ENCODE measurements at places on chromosomes 16 and 17.

DNA sequence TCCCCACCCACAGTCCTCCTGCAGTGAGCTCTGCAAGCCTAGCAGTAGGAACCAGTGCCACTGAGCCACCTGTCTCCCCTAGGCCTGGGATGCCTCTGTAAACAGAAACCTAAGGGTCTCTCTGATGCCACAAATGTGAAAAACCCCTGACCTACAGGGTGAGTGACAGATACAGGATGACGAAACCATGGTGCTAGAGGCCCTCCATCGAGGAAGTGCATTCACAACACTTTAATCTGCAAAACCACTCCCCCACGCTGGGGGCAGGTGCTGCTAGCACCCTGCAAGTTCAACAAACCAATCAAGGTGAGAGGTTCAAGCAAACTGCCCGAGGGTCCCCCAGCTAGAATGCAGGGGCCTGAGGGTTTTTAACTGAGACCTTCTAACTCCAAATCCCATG is 59.5 kb downstream of the CDYL2 start:
- no peak for DNase-seq

GRCh38 chr16:69131839-69132423 is 457 bp downstream of the CHTF8 start:
- DNase-seq: peak; percentile 60

DNA sequence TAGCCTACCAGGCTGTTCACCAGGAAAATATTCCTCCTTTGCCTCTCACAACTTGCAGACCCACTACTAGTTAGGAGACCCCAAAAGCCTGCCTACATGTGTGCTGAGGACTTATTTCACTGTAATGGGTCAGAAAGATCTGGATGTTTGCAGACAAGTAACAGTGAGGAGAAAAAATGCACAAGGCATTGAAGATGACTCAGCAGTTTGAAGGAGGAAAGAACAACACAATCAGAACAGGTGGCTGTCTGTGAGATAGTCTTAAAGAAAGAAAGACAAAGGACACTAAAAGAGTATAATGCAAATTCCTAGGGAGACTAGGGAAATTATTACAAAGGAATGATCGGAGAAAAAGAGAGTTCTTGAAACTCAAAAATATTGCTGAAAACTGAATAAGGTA is 69.0 kb downstream of the ANKFN1 start:
- no peak for DNase-seq

DNA sequence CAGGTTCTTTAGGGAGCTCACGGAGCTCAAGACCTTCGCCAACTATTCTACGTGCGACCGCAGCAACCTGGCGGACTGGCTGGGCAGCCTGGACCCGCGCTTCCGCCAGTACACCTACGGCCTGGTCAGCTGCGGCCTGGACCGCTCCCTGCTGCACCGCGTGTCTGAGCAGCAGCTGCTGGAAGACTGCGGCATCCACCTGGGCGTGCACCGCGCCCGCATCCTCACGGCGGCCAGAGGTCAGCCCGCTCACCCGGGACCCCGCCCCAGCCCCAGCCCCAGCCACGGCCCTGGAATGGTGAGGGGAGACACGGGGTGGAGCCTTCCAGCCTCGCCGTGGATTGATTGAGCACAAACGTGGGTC is 13.5 kb downstream of the SARM1 start:
- DNase-seq: no peak

DNA sequence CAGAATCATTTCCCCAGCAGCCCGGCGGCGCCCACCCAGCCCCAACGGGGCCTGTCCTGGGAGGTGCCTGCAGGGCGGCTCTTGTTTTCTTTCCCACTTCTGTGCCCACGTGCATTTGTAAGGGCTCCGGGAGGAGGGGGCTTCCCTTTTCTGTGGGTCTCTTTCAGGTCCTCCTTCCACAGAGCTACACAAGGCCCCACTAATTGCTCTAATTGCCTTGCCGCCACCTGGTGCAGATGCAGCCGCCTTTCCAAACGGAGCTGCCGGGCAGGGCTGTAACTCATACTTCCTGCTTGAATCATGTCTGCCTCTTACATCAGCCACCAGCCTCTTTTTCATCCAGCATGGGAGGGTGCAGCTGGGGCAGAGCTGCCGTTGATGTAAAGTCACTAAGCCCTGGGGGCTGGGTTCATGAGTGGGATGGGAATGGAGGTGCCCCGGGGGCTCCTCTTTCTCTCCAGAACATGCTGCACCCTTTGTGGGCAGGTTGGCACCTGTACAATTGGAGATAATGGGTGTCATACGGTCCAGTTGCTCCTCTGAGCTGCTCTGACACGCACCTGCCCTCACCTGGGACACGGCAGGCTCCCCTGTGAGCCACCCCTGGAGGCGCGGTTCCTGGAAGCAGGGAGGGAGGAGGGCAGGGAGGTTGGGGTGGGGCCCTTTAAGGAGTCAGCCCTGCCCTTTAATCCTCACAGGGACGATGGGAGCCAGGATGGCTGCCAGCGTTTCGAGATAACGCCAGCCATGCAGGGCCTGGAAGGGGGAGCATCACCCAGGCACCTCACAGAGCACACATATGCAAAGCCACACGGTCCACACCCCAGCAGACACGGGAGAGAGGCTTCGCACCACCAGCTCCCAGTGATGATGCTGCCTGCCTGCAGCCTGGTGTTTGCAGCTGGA is 41.1 kb upstream of the KLHDC4 start:
- peak; percentile 27 for DNase-seq

DNA sequence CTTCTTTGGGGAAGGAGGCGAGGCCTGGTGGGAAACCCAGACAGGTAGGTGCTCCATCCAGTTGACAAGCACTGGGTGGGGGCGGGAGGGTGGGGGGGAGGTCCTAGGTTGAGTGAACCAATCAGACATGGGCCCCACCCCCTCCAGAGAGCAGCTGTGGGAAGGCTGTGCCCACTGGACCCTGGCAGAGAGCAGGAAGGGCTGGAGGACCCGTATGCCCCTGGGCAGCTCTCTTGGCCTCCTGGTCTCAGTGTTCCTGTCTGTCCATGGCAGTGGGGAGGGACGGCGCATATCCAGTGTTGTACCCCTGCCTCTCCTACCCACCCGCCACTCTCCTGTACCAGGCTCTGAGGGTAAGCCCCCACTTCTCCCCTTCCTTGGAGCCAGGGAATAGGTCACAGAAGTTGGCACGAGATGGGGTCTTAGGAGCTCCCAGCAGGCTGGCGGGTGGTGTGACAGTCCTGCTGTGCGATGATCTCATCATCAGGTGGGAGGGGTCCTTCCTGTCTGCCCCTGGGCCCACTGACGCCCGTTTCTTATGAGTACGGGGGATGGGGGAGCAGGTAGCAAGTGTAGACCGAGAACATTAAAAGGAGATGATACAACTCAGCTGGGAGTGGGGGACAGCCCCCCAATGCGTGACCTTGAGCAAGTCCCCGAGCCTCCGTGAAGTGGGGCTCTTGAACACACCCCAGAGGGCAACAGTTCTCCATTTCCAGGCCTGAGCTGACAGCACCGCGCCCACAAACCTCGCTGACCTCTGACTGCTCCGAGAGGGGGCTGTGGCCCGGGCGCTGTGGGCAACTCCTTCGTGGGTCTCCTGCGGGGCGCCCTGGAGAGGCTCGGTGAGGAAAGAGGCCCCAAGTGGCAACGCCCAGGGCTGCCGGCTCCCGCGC is 1.2 kb upstream of the ZFPM1 start:
- no peak for DNase-seq

DNA sequence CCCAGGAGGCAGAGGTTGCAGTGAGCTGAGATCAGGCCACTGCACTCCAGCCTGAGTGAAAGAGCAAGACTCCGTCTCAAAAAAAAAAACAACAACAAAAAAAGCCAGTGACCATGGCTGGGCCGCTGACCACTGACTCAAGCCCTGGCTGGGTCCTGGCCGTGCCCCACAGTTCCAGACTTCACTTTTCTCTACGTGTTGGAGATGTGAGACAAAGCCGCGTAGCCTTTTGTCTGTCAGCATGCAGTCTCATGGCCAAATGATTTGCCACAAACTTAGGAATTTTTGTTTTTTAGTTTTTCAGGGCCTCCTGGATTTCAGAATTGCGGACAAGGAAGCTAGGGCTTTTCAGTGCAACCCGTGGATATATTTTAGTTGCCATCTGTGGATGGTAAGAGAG is 89.3 kb upstream of the CIBAR2 start:
- no peak for DNase-seq

DNA sequence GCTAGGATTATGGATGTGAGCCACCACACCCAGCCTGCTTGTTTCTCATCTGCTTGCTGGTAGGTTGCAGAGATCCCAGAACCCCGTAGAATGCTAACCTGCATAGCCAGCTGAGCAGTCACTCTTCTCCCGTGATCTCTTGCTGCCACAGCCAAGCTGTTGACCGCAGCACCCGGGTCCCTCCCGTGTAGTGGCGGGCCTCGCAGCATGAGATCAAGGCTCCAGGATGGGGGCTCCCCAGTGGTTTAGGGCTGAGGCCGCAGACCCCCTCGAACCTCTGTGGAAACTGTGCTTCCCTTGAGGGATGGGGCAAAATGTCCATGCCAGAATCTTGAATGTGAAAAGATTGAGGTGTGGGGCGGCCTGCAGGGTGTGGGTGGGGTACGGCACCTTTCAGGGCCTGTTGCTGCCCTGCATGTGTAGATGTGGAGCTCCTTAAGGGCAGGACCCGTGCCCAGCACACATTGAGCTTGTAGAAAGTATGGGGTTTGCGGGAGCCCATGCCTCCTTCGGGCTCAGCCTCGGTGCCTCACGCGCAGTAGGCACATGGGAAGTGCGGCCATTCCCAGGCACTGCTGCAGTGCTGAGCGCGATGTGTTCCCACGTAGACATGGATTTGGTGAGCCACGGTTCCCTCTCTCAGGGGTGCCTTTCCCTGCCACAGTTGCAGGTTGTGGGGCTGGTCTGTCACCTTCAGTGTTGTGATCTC is 99.9 kb downstream of the BANP start:
- DNase-seq: no peak

DNA sequence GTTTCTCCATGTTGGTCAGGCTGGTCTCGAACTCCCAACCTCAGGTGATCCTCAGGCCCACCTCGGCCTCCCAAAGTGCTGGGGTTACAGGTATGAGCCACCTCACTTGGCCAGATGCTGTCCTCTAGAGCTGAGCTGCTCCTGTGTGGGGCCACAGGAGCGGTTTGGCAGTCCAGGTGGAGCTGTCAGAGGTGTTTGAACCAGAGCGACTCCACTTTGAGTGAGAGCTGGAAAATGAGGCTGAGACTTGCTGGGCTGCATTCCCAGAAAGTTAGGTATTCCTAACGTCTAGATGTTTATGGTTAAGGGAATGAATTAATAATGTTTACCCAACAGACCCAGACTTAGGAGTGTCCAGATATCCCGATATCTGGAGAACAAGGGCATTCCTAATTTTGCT is 16.8 kb upstream of the PSMD7 start:
- no peak for DNase-seq

- no peak for DNase-seq
These were observed 4.2 kb upstream of the GAA start for GRCh38 chr17:80097127-80097621.

DNA sequence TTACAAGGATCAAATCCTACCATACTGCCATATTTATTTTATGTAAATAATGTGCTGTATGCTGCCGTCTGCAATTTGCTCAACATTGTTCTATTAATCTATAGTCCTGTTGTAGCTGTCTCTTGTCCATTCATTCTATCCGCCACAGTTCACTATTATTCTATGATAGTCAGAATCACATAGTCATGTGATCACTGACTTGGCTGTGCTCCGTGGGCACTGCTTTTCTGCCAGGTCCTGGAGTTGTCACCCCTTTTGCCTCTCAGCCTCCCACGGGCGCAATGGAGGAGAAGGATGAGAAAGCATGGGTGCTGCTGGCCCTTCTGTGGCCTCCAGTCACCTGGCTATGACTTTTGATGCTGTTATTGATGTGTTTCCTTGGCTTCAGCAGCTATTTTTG is 37.3 kb upstream of the ANKFY1 start:
- DNase-seq: no peak

DNA sequence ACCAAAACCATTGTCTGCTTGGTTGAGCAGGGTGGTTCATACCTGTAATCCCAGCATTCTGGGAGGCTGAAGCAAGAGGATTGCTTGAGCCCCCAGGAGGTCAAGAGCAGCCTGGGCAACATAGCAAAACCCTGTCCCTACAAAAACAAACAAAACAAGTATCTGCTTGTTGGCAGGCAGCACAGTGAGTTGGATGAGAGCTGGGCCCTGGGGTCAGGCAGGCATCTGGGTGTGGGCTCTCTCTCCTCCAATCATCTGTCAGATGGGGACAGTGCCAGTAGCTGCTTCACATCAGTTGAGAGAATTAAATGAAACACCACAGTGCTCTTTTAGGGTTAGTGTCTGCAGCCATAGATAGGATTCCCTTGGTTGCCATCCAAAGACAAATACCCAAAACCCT is 5.8 kb downstream of the ARMC7 start:
- DNase-seq: no peak

DNA sequence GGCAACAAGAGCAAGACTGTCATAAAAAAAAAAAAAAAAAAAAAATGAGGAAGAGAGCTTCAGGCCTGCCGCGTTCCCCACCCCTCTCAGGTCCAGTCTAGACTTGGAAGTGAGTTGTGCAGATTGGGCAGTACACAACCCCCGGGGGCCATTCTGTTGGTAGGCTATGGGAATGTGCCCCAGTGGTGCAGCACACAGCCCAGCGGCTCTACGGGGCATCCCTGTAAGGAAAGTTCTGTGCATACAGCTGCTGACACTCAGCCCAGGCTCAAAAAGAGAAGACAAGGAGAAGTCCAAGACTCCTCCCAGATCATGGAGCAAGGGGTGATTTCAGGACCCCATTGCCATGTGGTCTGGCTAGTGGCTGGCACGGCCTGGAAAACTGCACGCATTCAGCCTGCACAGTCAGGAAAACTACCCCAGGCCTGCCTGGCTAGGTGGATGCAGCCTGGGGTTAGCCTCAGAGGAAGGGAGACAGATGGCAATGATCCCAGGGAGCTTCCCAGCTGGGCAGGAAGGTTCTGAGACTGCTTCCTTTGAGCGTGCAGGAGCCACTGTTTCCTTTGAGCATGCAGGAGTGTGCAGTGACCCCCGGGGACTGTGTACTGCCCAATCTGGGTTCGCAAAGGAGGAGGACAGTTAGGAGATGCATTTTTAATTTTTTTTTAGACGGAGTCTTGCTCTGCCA is 44.8 kb downstream of the PECAM1 start:
- no peak for DNase-seq

DNA sequence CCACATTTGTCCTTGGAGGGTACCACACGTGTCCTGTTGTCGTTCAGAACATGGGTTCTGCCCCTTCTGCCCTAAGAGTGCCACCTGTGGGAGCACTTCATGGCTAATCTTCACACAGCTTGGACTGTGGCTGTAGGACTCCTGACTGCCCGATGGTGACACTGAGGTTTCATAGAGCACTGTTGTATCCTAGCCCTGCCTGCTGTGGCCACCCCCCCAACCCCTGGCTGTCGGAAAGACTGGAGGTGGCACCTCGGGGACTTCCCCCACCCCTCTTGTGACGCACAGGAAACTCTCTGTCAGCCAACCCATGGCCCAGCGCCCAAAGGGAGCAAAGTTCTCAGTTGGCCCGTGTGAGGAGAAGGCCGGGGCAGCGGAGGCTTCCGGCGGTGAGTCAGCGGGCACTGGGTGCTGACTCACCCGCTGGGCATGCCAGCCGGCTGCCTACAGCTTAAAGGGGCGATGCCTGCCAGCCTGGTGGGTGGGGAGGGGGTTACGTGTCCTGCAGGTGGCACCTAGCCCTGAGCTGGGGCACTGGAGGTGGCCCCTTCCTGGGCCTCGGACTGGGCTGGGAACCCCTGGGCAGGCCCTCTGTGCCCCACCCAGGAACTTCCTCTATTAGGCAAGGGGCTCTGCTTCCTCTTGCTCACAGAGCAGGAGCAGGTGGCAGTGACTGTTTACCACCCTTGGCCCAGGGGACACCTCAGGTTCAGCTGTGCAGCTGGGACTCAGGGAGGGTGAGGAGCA is 3.4 kb downstream of the MAP2K3 start:
- DNase-seq: peak; percentile 95

- DNase-seq: no peak
These were observed 25.4 kb downstream of the B9D1 start for GRCh38 chr17:19336938-19337711.

Measured in breast epithelium (tissue), 4 donors.